Thoracic aorta endothelial cell (primary cell): ENCODE measurements at places on chromosomes 2 and 18. TPM values are rescaled to one million over a fixed set of nuclear protein-coding genes. Genes with fewer than 3 reads are reported as not detected.

Gene GALNT13
- 0.27 and 4.2 TPM in 2 replicates for total RNA-seq

Gene AGXT
- not detected in 2 replicates for total RNA-seq

Gene SERPINB10
- 0.07 TPM in 1 of 2 replicates, not detected in the other for total RNA-seq

Gene CENPA
- 17.0 and 31.7 TPM in 2 replicates for total RNA-seq

Gene RASGRP3
- 35.7 and 42.4 TPM in 2 replicates for total RNA-seq

Gene HTR2B
- total RNA-seq = 0.07 and 1.9 TPM in 2 replicates

Gene C1QL2
- total RNA-seq = not detected in 2 replicates

Gene GATA6
- total RNA-seq = 22.7 and 23.8 TPM in 2 replicates

Gene CRYGD
- not detected in 2 replicates for total RNA-seq

Gene FBXO41
- total RNA-seq = 0.66 and 1.7 TPM in 2 replicates

Gene VWC2L
- not detected in 2 replicates for total RNA-seq

Gene ALPG
- not detected in 2 replicates for total RNA-seq

Gene CAVIN2
- total RNA-seq = 163 and 168 TPM in 2 replicates

Gene ZAP70
- under 0.01 TPM in 1 of 2 replicates, not detected in the other for total RNA-seq

Gene SFXN5
- total RNA-seq = 16.0 and 19.1 TPM in 2 replicates

Gene FZD7
- total RNA-seq = 0.27 and 0.36 TPM in 2 replicates

Gene HRH4
- total RNA-seq = under 0.01 TPM in 1 of 2 replicates, not detected in the other

Gene SH2D6
- 0.53 TPM in 1 of 2 replicates, not detected in the other for total RNA-seq

Gene DYNAP
- not detected in 2 replicates for total RNA-seq

Gene DLGAP1
- total RNA-seq = 0.27 and 2.2 TPM in 2 replicates

Gene FSIP2
- 0.27 and 0.43 TPM in 2 replicates for total RNA-seq

Gene ZNF519
- total RNA-seq = 9.0 and 11.1 TPM in 2 replicates

Gene TMEM163
- total RNA-seq = 1.9 and 5.2 TPM in 2 replicates

Gene SCYGR8
- not detected in 2 replicates for total RNA-seq

Gene SPEG
- 0.43 and 0.80 TPM in 2 replicates for total RNA-seq

Gene GALNT14
- total RNA-seq = 0.66 and 2.4 TPM in 2 replicates

Gene ESPNL
- total RNA-seq = under 0.01 TPM in 1 of 2 replicates, not detected in the other

Gene NEDD4L
- 13.7 and 24.4 TPM in 2 replicates for total RNA-seq

Gene ABCG5
- not detected in 2 replicates for total RNA-seq

Gene ACKR3
- 12.4 and 14.8 TPM in 2 replicates for total RNA-seq

Gene CXCR1
- total RNA-seq = not detected in 2 replicates

Gene IL36RN
- not detected in 2 replicates for total RNA-seq

Gene POTEJ
- total RNA-seq = not detected in 2 replicates

Gene IL1F10
- not detected in 2 replicates for total RNA-seq

Gene CCDC85A
- 10.6 and 15.4 TPM in 2 replicates for total RNA-seq

Gene TUBA3E
- total RNA-seq = not detected in 2 replicates

Gene GREB1L
- total RNA-seq = 1.1 and 1.7 TPM in 2 replicates

Gene ZNF521
- 181 and 194 TPM in 2 replicates for total RNA-seq

Gene C1GALT1C1L
- 0.50 TPM in 1 of 2 replicates, not detected in the other for total RNA-seq

Gene CRYBA2
- total RNA-seq = not detected in 2 replicates

Gene SLC11A1
- total RNA-seq = 0.13 TPM in 1 of 2 replicates, not detected in the other

Gene PPP1R1C
- 0.43 and 0.53 TPM in 2 replicates for total RNA-seq

Gene TMEM200C
- total RNA-seq = 0.22 TPM in 1 of 2 replicates, not detected in the other
